ENCODE measurements at places on chromosomes 1 and 21.

- DNase-seq: peak; percentile 10
These were observed 553.8 kb upstream of the CAMK1G start for GRCh38 chr1:209029737-209030136.

GRCh38 chr1:200401708-200402107, 8.1 kb downstream of the ZNF281 start:
- DNase-seq: no peak

- DNase-seq: peak; percentile 23
These were observed 30.4 kb upstream of the PDE4B start for GRCh38 chr1:65762081-65762862.

DNA sequence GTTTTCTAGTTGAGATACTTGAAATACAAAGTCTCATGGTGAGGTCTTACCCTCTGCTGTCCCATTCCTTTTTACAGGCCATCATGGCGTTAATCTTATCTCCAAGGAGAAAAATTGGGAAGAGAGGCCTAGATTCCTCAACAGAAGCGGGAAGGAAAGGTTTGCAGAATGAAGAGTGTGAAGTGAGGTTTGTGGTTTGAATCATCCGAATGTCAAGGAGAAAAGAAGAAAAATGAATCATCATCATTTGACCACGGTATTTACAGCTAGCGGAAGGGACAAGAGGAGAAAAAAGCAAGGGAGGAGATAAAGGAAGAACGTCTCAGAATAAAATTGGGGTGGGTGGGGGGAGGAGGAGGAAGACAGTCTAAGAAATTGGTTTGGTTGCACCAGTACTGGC, 935 bp upstream of the COG2 start:
- DNase-seq: peak; percentile 40

- no peak for DNase-seq
These were observed 114.6 kb upstream of the NEK7 start for GRCh38 chr1:198042168-198042567.

DNA sequence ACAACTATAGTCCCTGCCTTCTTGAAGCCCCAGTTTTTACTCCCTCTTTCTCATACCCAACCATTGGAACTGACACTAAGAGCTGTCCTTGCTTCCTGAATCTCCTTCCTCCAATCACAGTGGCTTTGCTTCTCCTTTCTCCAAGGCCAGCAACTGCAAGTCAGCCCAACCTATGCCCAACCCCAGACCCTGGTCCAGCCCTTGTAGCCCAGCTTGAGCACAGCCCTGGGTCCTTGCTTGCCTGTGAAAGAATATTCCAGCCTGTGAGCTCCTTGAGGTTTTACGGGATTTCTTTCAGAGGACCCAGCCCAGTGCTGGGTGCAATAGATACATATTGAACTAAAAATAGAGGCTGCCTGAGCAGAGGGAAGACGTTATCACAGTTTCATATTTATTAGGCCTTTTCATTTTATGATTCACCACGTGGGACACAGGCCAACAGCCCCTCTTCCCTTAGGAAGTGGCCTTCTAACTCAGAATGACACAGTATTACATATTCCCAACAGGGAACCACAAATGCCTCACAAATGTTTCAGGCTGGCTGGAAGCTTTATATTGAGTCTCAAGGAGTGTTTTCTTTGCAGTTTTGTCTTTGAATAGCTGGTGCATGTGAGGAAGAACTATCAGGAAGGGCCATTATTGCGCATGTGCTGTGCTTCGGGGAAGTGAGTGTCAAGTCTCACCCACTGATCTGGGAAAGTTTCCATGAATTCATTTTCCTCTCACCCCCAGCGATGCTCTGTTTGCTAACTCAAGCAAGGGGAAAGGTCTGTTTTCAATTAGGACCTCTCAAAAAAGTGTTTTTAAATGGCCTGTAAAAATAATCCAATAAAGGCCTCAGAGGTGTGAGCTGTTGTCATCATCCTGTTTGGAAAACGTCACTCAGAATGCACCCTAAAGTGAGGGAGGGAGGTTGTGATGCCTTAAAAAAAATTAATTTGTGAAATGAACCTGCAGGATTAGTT, 92.3 kb upstream of the NFIA start:
- DNase-seq: peak; percentile 75

DNA sequence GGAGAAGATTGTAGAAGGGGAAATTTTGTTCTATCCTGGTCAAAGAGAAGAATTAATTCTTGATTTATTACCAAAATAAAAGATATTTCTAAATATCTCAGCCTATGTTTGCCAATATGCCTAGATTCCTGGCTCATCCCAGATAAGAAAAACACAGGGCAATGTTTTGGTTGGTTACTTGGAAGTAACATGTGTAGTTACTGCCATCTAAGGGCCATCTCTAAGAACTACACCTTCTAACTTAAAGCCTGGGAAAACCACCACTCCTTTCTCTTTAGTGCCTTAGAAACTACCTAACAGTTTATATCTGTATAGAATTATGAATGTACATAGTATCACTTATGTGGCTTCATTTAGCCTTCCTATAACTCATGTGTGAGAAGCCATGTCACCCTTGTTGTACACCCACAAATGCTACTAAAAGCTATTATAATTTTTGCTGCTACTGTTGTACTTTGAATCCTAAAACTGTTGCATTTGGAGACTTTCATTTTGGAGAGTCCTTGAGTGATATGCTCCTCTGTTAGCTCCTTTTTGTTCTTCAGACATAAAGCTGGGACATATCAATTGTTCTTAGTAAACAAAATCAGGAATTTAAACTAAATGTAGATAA, 4.5 kb downstream of the AIM2 start:
- peak; percentile 46 for DNase-seq

GRCh38 chr1:21821385-21822019, 9.4 kb downstream of the LDLRAD2 start:
- DNase-seq: no peak

DNA sequence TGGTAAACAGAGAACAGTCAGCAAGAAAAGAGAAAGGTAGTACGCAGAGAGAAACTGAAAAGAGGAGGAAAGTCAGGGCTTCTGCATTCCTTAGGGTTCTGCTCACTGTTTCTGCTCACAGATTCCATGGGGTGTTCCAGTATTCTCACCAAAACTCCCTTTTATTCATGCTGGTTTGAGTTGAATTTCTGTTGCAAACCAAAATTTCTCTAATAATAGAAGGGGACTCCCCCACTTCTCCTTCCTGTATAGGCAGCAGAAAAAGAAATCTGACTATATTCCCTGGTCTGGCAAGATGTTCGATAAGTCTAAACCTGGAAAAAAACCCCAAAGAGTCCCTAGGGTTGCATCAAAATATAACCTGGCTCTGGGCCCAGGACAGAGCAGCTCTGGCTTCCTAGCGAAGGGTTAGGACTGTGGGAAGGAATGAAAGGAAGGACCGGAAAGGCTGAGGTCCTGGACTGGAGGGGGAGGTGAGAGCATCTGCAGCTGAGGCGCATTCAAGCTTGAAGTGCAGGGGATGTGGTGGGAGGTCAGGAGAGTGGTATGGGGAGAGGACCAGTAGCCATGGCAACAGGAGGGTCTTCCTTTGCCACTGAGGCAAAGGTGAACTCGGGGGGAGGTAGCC, 18.8 kb upstream of the RGS16 start:
- no peak for DNase-seq

DNA sequence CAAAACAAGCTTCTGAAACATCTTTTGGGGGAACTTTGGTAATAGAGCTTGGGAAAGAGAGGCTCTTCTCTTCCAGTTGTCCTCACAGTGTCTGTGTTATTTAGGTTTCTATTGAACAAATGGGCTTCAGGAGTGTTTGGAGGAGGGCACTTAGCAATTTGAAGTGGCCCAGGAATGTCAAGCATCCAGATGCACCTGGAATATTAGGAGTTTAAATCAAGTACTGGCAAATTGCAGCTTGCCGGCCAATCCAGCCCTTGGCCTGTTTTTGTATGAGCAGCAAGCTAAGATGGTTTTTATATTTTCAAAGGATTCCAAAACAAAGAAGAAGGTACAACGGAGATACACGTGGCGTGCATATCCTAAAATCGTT, 94.7 kb downstream of the CCDC185 start:
- DNase-seq: no peak

DNA sequence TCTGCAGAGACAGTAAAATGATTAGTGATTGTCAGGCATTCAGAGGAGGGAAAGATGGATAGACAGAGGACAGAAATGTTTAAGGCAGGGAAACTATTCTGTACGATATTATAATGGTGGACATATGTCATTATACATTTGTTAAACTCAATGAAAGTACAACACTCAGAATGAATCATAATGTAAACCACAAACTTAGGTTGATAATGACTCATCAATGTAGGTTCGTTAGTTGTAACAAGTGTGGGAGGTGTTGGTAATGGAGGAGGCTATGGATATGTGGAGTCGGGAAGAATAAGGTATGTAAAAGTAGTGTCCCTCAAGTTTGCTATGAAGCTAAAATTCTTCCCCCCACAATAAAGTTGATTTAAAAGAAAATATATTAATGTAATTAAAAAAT, 455.0 kb downstream of the BRINP3 start:
- DNase-seq: peak; percentile 53

GRCh38 chr1:116693759-116694480, 26.4 kb upstream of the IGSF3 start:
- peak; percentile 99 for DNase-seq

DNA sequence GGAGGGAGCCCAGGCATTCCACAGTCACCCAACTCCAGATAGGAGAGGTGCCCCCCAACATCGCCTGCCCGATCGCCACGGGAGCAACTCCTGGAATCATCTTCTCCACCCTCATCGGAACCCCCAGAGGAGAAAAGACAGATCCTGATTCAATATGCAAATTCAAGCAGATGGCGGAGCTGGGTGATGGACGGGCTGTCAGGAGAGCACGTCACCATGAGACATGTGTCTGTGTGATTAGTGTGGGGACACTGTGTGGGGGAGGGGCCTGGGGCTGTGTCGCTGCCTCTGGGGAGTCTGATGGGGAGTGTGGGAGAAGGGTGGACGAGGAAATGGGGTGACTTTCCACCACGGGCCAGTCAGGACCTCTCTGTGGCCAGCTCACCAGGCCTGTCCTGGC, 90.2 kb upstream of the CSF3R start:
- no peak for DNase-seq

DNA sequence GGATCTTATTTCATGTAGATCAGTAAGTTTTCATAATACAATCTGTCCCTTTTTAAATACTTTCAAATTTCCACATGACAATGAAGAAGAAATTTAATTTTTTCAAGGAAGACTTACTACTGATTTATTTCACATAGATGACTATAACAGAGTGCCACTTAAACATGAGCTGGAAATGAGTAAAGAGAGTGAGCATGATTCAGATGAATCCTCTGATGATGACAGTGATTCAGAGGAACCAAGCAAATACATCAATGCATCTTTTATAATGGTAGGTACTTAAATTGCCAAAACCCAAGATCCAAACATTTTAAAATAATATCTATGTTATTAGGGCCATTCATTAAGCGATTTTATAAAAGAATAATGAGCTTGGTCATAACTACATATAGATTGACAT, 110.4 kb downstream of the PTPRC start:
- DNase-seq: peak; percentile 26

DNA sequence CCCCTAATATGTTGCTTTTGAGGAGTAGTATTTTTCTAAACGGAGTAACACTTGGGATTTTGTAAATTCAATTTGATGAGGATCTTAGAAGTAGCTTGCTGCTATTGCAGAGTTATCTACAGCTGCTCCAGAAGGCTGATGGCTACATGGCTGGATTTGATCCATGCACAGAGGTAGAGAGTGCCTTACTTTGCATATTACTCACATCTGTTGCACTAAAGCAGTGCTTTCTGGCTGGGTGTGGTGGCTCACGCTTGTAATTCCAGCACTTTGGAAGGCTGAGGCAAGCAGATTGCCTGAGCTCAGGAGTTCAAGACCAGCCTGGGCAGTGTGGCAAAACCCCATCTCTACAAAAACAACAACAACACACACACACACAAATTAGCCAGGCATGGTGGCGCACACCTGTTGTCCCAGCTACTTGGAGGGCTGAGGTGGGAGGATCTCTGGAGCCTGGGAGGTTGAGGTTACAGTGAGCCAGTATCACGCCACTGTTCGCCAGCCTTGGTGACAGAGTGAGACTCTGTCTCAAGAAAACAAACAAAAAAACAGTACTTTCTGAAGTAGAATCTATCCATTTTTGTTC, 24.6 kb downstream of the RALGPS2 start:
- DNase-seq: no peak

GRCh38 chr1:245751116-245751515, 596.3 kb downstream of the KIF26B start:
- no peak for DNase-seq

DNA sequence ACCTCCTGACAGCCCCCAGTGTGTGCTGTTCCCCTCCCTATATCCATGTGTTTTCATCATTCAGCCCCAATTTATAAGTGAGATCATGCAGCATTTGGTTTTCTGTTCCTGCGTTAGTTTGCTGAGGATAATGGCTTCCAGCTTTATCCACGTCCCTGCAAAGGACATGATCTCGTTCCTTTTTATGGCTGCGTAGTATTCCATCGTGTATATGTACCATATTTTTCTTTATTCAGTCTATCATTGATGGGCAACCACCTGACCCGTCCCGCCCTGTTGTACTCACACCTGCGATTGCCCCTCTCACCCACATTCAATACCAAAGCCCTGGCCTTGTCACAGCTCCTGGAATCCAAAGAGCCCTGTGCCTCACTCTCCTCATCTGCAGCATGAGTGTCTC, 6.2 kb upstream of the ZNF670 start:
- DNase-seq: no peak

- DNase-seq: no peak
These were observed 10.5 kb upstream of the PLCH2 start for GRCh38 chr1:2465371-2466269.

Data from mammary epithelial cell (primary cell).